ENCODE measurements at places on chromosomes 11 and 22. TPM values are rescaled to one million over a fixed set of nuclear protein-coding genes. Genes with fewer than 3 reads are reported as not detected.

MAJIN gene
- total RNA-seq: not detected

MFNG gene
- total RNA-seq: 4.2 TPM

GNG3 gene
- 99.7 TPM for total RNA-seq

APOBEC3H gene
- not detected for total RNA-seq

EMID1 gene
- total RNA-seq: 21.5 TPM

CARD16 gene
- 1.4 TPM for total RNA-seq

TMEM151A gene
- 23.5 TPM for total RNA-seq

MS4A6E gene
- not detected for total RNA-seq

FIBIN gene
- total RNA-seq: 32.8 TPM
